Progenitor cell of endocrine pancreas (in vitro differentiated cells): ENCODE measurements at places on chromosomes 12 and 14. TPM values are rescaled to one million over a fixed set of nuclear protein-coding genes. Genes with fewer than 3 reads are reported as not detected.
A peak's percentile ranks its signal among the peaks of the same experiment; 100 is the strongest.

RIC8B gene
- 24.7 and 28.1 TPM in 2 replicates for total RNA-seq

A2ML1 gene
- total RNA-seq = 0.19 and 0.38 TPM in 2 replicates

FAM90A1 gene
- total RNA-seq = 0.22 TPM in 1 of 2 replicates, not detected in the other

GRCh38 chr14:85254711-85255110 lies 275.2 kb upstream of the FLRT2 start:
- DNase-seq = no peak
- H3K36me3 ChIP-seq = no peaks in the 10 kb centered on the region
- H3K27me3 ChIP-seq = no peaks in the 10 kb centered on the region
- H3K27ac ChIP-seq = no peak overlapping the region
- H3K4me3 ChIP-seq = no peak overlapping the region

- H3K4me1 ChIP-seq = no peaks in the 10 kb centered on the region
- H3K27ac ChIP-seq = no peak overlapping the region
- DNase-seq = no peak
- H3K4me3 ChIP-seq = no peak overlapping the region
Observed at GRCh38 chr12:107503129-107503855, 182.3 kb upstream of the PWP1 start.

DNA sequence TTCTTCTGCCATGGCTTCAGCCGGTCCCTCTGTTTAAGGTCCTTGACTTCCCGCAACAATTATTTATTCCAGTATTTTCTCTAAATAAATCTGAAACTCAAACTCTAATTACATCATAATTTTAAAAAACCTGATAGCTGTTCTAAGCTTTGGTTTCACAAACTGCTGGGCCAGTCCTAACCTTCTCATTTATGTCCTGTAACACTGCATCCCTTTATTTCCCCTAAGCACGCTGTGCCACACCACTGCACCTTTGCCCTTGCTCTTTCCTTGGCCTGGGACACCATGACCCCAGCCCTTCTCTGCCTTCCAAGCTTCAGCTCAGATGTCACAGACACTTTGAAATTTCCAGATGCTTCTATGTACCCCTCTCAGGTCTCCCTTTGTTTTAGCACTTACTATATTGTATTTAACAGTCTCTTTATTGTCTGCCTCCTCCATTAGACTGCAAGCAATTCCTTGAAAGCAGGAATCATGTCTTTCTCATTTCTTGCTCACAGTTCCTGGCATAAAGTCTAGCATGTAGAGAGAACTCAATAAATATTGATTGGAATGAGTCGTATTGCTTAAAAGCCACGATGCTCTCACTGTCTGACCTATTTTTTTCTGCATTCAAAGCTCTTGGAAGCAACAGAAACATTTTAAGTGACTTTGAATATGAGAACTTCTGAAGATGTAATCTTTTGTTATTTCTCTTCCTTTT lies 111.1 kb downstream of the ERGIC2 start:
- no peak for DNase-seq
- H3K27ac ChIP-seq = no peak overlapping the region
- no peaks in the 10 kb centered on the region for H3K27me3 ChIP-seq
- H3K4me1 ChIP-seq = peaks cover 8% of the 10 kb centered on the region
- H3K4me3 ChIP-seq = no peak overlapping the region
- no peaks in the 10 kb centered on the region for H3K36me3 ChIP-seq

GRCh38 chr14:21070610-21071224 lies 613 bp downstream of the ARHGEF40 start:
- DNase-seq = peak; percentile 56
- H3K27me3 ChIP-seq = peaks cover 16% of the 10 kb centered on the region

- peaks cover 10% of the 10 kb centered on the region for H3K4me1 ChIP-seq
- no peak for DNase-seq
- no peaks in the 10 kb centered on the region for H3K36me3 ChIP-seq
Observed at GRCh38 chr14:50678163-50678562, 10.1 kb upstream of the SAV1 start.

DNA sequence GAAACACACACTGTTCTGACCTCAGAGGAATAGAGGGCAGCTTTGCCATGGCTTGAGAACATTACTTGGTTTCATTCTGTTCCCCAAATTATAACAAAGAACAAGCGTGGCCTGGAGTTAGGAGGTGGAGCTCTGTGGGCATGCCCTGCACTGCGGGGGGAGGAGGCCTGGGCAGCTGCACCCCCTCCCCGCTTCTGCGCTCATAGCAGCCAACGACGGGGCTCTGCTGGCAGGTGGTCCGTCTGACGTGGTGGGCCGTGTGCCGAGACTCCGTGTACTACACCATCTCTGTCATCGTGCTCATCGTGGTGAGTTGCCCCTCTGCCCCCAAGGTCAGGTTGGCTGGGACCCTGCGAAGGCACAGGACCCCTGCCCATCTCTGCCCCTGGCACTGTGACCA lies 70.4 kb upstream of the RIN3 start:
- no peaks in the 10 kb centered on the region for H3K27me3 ChIP-seq
- H3K4me3 ChIP-seq = no peak overlapping the region
- DNase-seq = no peak

DNA sequence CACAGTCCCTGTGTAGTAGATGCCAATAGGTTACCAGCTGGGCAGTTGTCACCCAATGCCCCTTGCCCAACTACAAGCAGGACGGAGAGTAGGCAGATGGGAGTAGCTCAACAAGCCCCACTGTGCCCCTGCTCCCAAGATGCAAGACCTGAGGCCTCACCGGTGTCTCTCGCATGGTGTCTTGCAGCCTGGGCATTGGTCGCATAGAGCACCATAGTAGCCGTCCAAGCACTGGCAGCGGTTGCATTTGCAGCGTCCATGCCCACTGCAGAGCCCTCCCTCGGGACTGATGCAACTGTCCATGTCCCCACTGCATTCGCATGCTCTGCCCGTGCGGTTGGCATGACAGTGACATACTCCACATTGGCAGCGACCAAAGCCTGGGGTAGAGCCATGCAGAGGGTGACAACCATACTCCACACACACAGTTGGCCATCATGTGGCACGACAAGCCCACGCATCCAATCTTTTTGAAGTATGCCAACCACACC lies 11.9 kb upstream of the CSAD start:
- peaks cover 32% of the 10 kb centered on the region for H3K27me3 ChIP-seq
- no peak for DNase-seq
- no peak overlapping the region for H3K27ac ChIP-seq
- H3K4me1 ChIP-seq = no peaks in the 10 kb centered on the region
- H3K4me3 ChIP-seq = no peak overlapping the region

GRCh38 chr12:113649256-113649830 lies 177.7 kb upstream of the LHX5 start:
- no peaks in the 10 kb centered on the region for H3K36me3 ChIP-seq
- no peak overlapping the region for H3K4me3 ChIP-seq
- H3K27me3 ChIP-seq = peaks cover 39% of the 10 kb centered on the region
- DNase-seq = no peak
- peak overlapping the region; percentile 7 for H3K27ac ChIP-seq

- DNase-seq = no peak
- H3K36me3 ChIP-seq = no peaks in the 10 kb centered on the region
- H3K4me1 ChIP-seq = peaks cover 9% of the 10 kb centered on the region
- H3K27me3 ChIP-seq = peaks cover 6% of the 10 kb centered on the region
Observed at GRCh38 chr14:74571901-74572725, 39.9 kb downstream of the LTBP2 start.
